ENCODE measurements at places on chromosomes 2 and 18.

DNA sequence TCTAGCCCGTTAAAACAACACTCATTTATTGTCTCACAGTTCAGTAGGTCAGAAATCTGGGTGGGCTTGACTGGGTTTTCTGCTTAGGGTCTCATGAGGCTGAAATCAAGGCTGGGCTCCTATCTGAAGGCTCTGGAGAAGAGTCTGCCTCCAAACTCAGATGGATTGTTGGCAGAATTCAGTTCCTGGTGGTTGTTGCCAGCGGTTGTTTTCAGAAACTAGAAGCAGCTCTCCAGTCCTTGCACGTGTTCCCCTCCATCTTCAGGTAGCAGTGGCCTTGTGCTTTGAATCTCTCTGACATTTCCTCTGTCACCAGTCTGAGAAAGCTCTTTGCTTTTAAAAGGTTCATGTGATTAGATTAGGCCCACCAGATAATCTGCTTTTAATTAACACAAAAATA lies 20.1 kb upstream of the FN1 start:
- DNase-seq, result peak; percentile 47

GRCh38 chr2:68157002-68157401 lies 686 bp upstream of the PNO1 start:
- DNase-seq, result no peak

GRCh38 chr2:42941633-42942176 lies 149.3 kb upstream of the HAAO start:
- DNase-seq, result no peak

- DNase-seq, result peak; percentile 85
These were observed 471.9 kb upstream of the TNP1 start for GRCh38 chr2:217331523-217332416.

DNA sequence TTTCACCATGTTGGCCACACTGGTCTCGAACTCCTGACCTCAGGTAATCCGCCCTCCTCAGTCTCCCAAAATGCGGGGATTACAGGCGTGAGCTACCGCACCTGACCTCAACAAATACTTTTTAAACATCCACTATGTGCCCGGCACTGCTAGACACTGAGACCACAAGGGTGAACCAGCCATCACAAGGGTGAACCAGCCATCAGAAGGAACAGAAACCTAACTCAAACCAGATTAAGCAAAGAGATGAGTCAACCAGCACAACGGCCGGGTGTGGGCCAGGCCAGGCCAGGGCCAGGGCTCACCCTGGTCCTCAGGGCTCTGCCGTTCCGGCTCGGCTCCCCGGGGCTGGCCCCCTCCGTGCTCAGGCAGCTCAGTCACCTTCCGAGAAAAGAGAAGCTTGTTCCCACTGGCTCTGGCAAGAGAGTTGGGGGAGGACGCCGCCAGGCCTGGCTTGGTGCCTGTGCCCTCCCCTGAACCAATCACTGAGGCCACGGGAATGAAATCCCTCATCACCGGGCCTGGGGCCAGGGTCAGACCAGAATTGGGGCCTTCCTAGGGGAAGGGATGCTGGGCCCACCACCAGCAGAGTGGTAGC lies 4.4 kb downstream of the TEX44 start:
- peak; percentile 61 for DNase-seq

DNA sequence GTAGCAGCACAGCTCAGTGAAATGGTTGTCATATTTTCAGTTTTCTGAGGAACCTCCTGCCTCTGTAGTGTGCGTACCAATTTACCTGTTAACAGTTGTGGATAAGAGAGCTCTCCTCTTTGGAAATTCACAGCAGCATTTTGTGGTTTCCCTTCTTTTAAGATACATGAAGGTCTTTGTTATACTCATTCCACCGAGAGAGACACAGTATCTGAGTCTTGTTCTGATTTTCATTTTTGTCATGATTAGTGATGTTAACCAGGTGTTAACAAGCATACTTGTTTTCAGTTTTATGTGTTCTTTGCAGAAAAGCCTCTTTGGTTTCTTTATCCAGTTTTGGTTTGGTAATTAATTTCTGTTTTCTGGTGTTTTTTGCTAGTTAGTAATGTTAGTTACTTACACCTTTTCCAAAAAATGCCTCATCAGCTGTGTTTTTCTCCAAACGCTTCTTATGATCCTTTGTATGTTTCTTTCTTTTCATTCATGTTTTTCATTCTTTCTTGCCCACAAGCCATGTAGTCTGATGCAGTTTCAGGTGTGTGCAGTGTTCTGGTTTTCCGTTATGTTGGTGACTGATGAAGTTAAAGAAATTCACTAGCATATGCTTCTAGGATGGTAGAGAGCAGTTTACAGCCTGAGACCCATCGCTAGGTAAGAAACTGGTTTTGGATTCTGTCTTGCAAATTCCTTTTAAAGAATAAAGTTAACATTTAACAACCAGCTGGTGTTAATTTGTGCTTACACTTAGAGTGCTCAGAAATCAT lies 30.1 kb downstream of the CCDC74A start:
- no peak for DNase-seq

GRCh38 chr2:161134547-161135518 lies 25.4 kb upstream of the TANK start:
- peak; percentile 48 for DNase-seq

GRCh38 chr2:108918941-108919341 lies 70.1 kb downstream of the EDAR start:
- DNase-seq, result no peak

Data from fibroblast of the aortic adventitia (primary cell).